Epithelial cell of proximal tubule (primary cell): ENCODE measurements at places on chromosomes 5 and 9. TPM values are rescaled to one million over a fixed set of nuclear protein-coding genes. Genes with fewer than 3 reads are reported as not detected.

ADAMTS12 gene
- 2.1 and 3.3 TPM in 2 replicates for total RNA-seq

IL9 gene
- not detected in 2 replicates for total RNA-seq

DNA sequence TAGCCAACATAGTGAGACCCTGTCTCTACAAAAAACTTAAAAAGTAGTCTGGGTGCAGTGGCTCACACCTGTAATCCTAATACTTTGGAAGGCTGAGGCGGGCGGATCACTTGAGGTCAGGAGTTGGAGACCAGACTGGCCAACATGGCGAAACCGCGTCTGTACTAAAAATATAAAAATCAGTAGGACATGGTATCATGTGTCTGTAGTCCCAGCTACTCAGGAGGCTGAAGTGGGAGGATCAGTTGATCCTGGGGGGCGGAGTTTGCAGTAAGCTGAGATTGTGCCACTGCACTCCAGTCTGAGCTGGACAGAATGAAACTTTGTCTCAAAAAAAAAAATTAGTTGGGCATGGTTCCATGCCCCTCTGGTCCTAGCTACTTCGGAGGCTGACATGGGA is 57.9 kb upstream of the MIER3 start:
- no peak for DNase-seq

GRCh38 chr9:112422417-112423148 is 42.7 kb downstream of the HSDL2 start:
- DNase-seq, result peak; percentile 10

DNA sequence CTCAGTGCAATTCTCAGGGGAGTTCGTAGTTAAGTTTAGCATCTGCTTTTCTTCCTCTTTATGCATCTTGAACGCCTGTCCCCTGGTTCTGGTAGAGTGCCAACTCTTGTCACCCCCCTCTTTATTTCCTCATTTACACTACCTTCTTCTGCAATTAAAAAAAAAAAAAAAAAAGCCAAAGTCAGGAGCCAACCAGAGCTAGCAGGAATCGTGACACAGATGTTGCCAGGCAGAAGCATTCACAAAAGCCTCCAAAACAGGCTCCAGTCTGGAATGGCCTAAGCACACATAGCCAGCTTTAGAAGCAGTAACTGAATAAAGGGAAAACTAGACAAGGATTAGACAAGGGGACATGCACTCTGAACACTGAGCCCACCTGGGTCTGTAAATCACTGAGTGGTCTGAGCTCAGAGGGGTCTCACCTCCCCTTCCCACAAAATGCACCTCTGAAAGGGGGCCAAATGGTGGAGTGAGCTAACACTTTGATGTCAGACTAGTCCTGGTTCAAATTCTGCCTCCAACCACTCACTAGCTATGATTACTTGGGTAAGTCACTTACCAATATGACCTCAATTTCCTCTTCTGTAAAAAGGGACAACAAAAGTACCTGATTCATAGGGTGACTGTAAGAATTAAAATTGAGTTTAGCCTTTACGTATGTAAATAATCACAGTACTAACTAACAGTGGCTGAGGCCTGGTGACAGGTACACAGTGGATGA is 2.0 kb downstream of the CD74 start:
- DNase-seq, result no peak

DNA sequence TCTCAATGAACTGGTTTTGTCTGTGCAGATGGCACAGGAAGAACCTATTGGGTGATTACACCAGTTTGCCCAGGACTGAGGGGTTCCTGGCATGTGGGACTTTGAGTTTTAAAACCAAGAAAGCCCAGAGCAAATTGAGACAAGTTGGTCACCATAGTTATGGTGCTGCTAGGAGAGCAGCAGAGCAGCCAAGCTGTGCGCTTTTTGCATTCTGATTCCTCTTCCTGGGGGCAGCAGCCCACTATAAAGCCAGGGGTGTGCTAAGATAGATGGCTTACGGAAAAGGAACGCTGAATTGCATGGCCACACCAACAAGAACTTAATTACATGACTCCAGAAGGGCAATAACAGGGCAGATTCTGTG is 49.7 kb downstream of the TIMD4 start:
- DNase-seq, result no peak

DNA sequence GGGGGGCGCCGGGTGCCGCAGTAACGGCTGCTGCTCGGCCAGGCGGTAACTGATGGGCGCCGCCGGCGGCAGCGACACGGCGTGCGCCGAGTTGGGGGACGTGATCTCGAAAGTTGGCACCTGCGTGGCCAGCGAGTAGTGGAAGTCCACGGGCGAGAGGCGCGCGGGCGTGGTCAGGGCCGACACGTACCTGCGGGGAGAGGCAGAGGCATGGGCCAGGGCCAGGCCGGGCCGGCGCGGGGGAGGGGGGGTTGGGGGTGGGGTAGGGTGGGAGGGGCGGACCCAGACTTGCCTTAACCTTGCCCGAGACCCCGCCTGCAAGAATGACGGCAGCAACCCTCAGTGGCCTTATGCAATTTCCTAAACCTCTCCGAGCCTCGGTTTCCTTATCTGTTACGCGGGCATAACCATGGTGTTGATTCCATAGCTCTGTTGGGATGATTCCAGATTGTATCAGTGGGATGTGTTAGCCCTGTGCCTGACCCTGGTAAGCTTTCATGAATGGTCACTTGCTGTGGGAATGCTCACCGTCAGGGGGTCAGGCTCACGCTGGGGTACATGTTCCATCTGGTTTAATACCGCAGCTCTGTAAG is 53.0 kb downstream of the PSD2 start:
- no peak for DNase-seq
